Activated effector memory CD4-positive, alpha-beta T cell treated with Interleukin-2 at 50 U/mL for 16 hours (primary cell): ENCODE measurements at places on chromosomes 4 and X.
A peak's percentile ranks its signal among the peaks of the same experiment; 100 is the strongest.

- DNase-seq: no peak
Measured at GRCh38 chr4:185472103-185472542, 590 bp upstream of the CCDC110 start.

DNA sequence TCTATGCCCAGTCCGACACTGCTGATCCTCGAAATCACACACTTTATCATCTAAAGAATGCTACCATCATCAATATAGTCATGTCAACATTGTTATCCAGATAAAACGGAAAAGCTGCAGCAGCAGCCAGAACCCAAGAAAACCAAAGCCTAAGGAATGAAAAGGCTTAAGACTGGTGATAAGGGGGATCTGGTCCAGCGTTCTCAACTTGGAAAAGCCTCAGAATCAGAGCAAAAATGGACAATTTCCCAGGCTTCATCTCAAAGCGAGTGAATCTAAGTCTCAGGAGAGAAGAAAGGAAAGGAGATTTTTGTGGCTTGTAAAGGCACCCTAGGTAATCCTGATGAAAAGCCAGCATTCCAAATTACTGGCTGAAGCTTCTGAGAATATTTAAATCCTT lies 8.2 kb downstream of the ZNF518B start:
- DNase-seq: no peak

DNA sequence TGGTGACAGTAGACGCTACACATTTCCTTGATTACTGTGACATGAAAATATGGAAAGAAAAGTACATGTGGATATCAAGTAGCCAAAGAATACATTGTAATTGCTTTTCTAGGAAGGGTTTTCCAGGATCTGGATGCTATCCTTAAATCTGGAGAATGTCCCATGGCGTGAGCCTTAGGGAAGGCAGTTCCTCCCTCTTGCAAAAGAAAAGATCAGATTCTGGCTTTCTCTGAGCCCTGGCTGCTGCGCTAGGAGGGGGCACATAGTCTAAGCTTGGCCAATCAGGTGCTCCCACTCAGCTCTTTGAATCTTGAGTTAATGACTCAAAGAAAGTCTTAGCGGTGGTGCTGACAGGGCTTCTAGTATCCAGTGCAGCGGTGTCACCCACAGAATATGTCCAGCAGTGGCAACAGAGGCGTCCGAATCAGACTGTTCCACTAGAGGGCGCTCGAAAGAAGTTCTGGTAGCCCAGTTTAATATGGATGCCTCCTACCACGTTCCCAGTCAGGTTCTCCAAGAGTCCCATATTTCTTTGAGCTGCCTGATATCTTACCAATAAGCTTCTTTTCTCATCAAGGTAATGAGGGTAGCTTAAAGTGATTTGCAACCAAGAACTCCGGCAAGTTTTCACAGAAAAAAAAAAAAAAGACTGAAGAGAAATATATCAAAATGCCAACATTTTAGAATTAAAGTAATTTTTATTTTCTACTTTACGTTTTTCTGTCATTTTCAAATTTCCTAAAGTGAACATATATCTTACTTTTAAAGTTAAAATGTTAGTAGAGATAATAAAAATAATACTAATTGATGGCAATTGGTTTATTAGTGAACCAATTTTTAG lies 213.4 kb upstream of the S100G start:
- DNase-seq: peak; percentile 20

DNA sequence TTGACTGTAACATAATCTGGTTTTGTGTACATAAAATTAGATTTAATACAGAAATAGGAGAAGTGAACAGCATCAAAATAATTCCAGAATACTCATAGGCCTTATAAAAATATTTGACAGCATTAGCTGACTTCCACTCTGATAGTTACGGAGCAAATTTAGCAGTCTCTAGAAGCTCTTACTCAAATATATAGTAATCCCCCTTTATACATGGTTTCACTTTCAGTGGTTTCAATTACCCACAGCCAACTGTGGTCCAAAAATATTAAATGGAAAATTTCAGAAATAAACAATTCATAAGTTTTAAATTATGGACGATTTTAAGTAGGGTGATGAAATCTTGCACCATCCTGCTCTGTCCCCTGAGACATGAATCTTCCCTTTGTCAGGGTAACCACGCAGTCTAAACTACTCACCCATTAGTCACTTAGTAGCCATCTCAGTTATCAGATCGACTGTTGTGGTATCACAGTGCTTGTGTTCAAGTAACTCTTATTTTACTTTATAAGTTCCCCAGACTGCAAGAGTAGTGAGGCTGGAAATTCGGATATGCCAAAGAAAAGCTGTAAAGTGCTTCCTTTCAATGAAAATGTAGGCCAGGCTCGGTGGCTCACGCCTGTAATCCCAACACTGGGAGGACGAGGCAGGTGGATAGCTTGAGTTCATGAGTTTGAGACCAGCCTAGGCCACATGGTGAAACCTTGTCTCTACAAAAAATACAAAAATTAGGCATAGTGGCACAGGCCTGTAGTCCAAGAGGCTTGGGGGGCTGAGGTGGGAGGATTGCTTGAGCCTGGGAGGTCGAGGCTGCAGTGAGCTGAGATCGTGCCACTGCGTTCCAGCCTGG lies 17.2 kb upstream of the RTL9 start:
- no peak for DNase-seq

DNA sequence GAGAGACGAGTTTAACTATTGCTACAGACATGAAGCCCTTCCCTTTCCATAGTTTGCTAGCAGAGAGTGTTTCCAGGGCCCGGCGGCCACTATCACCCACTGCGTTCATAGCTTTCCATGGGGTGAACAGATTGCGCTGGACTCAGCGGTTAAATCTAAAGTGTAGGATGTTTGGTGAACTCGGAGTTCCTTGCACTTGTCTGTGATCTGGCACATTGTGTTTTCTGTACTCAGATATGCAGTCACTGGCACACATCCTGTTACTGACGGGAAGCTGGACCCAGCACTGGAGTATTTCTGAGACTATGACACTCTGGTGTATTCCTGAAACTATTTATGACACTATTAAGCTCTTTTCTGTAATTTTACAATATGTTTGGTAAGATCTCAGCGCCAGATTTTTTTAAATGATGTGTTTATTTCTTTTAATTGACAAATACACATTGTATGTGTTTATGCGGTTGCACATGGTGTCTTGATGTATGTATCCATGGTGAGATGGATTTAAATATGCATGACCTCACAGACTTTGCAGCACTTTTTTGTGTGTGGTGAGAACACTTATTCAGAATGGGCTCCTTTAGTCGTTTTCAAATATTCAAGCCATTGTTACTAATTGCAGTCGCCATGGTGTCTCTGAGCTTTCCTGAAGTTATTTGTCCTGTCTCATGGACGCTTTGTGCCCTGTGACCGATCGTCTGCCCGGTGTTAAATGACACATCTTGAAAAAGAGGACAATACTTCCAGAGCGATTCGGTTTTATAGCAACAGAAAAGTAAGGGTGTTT lies 14.1 kb downstream of the CD99 start:
- DNase-seq: no peak

DNA sequence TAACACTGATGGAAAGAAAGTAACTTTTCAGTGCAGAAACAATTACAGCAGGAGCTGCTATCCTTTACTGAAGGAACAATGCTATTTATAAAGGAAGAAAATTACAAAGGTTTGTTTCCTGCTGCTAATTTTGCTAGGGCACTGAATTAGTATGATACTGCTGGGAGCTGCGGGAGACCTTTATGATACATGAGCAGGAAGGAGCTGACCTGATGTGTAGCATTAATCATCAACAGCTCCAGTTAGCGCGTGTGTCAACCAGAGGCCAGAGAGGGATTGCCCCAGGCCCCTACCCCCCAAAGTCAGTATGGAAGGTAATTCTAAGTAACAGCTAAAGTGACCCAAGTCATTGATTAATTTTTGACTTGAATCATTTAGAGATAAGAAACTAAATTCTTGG lies 728.9 kb downstream of the PCDH18 start:
- DNase-seq: no peak

DNA sequence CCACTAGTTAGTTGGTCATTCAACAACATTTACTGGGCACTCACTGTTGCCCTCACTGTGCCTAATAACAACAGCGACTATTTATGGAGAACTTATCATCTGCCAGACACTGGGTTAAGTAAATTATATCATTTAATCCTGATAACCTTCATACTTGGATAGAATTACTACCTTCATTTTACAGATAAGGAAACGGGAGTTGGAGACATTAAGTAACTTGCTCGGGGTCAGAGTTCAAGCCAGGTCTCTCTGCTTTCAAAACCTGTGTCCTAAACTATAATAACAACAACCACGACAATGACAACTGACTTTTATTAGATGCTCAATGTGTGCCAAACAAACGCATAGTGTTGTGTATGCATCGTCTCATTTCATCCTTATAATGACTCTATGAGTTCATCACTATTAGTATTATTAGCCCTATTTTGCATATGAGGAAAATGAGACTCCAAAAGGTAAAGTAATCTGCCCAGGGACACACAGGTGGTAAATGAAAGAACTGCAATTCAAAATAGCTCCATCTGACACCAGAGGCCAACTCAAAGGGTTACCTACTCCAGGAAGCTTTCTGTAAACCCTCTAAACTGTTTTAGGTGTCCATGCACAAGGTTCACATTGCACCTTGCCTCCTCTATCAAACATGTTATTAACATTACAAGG lies 98.4 kb upstream of the ACSL4 start:
- DNase-seq: no peak

GRCh38 chr4:180827232-180828009 lies 1415.8 kb upstream of the TENM3 start:
- DNase-seq: no peak
